ENCODE measurements at places on chromosomes 1 and 21.

- DNase-seq = no peak
Observed at GRCh38 chr1:44973645-44974044, 12.8 kb downstream of the EIF2B3 start.

GRCh38 chr1:156291226-156292061 lies 4.0 kb downstream of the GLMP start:
- DNase-seq = peak; percentile 92

- DNase-seq = no peak
Observed at GRCh38 chr1:65844296-65844695, 51.6 kb downstream of the PDE4B start.

DNA sequence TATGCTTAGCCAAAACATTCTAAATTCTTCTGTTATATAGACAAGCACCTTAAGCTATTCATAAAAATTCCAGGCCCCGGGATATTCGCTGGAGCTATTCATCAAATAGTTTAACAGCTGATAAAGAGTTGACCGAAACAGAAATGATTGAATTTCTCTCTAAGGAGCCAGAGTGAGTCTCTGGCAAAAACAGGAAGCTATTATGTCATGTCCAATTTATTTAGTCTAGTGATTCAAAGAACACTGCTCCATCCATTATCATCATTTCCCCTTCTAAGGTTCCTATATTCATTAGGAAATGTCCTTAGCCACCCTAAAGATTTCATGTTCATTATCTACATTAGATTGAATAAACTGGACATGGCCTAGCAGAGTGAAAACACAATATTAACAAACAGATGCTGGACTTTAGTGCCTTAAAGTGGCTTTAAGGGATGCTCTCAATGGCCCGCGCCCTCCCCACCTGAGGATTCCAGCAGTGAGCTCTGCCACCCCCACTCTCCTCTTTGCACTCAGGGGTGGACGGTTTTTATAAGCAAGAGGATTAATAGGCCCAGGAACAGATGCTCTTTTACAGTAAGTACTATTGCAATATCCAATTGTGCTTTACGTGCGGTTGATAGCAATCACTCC lies 122.1 kb upstream of the RGS1 start:
- no peak for DNase-seq

GRCh38 chr1:63728611-63729226 lies 45.1 kb upstream of the ROR1 start:
- DNase-seq = no peak

DNA sequence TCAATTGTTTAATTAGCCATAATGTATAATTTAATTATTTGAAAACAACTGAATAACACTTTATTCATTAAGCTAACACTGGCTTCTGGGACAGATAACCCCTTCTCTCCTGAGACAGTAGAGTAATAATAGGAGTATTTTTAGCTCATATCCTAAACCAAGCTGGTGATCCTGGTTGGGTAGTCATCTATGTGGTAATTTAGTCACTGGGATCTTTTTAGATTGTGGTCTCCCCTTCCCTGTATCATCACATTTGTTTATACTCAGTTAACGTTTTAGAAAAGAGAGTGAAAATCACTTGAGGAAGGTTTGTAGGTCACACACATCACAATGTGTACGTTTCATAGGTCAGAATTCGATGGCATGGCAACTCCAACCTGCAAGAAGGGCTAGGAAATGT lies 1356.6 kb upstream of the ADGRL2 start:
- no peak for DNase-seq

GRCh38 chr1:197199923-197200271 lies 53.4 kb upstream of the ASPM start:
- no peak for DNase-seq

GRCh38 chr1:27633298-27633610 lies 1.7 kb downstream of the FGR start:
- no peak for DNase-seq

DNA sequence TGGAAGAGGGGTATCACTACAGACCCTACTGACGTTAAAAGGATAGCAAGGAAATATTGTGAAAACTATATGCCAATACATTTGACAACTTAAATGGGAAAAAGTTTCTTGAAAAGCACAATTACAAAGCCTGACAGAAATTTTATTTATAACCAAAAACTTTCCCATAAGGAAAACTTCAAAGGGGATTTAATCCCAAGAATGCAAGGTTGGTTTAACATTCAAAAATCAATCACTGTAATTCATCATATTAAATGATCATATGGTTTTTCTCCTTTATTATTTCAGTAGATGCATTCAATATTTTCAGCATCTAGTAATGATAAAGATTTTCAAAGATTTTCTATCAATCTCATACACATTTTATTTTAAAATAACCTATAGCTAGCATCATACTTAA lies 13.3 kb downstream of the LRRC8C start:
- DNase-seq = no peak

DNA sequence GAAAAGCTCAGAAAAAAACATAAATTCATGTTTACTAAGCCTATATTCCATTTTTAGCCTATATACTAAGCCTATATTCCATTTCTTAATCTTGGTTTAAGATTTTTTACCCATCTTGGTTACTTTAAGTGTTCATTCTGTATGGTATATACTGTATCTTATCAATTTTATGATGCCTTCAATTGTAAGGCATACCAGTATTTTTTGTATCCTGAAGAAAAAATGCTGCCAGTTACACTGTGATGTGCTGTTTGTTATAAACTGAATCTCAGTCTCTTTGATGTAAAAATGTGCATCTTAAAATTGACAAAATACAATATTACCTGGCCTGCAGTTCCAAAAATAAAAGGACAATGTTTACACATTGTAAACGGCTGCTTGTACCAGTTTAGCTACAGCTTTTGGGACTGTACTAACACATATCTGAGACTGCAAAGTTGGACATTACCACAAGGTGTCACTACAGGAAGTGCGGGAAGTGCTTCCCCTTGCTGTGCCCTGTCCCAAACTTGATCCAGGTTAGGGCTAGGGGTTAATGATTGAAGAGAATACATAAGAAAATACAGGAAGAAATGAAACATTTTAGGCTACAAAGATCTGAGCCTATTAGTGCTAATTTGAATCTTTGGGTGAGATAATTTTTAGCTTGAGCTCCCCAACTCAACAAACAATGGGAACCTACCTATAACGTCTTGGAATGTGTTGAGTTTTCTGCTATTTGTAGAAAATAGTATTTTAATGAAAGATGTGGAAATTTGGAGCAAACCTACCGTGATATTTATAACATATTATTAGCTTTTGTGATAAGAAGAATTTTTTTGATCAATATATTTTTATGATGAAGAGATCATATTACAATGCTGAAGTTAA lies 108.9 kb downstream of the LBR start:
- no peak for DNase-seq

DNA sequence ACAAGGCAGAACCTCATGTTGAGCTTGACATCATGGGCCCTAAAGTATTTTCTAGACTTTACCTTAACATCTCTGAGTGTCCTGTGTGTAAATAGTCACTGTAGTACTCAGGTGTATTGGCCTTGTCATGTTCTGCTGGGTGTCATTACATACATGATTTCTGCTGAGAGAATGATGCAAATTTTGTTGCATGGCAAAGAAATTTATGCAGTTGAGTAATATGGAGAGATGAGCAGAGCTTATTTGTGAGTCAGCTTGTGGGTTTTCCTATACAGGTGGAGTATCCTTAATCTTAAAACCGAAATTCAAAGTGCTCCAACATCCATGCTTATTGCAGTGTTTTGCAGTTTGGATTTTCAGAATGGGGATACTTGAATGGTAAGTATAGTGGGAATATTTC lies 36.6 kb downstream of the RGL1 start:
- no peak for DNase-seq

DNA sequence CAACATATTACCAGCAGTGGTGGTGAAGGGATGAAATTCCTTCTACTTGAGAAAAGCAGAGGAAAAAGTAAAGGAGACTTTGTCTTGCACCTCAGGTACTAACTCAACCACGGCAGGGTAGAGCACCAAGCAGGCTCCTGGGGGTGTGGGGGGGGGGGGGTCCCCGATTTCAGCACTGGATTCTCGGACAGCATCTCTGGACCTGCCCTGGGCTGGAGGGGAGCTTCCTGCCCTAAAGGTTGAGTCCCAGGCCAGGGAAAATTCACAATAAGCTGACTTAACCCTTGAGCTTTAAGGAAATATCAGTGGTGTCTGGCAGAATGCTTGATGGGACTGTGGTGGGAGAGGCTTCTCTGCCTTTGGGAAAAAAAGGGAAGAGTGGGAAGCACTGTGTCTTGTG lies 233.2 kb upstream of the CXADR start:
- no peak for DNase-seq

DNA sequence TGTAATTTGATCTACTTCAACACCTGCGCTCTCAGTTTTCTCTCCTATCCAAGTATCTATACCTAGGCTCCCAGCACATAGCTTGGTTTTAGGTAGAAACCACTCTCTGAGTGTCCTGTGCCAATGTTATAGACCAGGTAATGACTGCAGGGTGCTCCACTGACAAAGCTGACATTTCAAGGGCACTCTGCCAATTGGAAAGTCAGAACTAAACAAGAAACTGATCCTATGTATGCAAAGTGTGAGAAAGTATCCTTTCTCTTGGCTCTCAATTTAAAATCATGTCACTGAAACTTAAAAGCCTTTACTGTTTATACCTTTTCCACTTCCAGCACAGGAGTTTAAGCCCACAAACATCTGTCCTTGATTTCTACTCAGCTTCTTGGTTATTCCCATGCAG lies 45.0 kb upstream of the AIM2 start:
- DNase-seq = no peak

DNA sequence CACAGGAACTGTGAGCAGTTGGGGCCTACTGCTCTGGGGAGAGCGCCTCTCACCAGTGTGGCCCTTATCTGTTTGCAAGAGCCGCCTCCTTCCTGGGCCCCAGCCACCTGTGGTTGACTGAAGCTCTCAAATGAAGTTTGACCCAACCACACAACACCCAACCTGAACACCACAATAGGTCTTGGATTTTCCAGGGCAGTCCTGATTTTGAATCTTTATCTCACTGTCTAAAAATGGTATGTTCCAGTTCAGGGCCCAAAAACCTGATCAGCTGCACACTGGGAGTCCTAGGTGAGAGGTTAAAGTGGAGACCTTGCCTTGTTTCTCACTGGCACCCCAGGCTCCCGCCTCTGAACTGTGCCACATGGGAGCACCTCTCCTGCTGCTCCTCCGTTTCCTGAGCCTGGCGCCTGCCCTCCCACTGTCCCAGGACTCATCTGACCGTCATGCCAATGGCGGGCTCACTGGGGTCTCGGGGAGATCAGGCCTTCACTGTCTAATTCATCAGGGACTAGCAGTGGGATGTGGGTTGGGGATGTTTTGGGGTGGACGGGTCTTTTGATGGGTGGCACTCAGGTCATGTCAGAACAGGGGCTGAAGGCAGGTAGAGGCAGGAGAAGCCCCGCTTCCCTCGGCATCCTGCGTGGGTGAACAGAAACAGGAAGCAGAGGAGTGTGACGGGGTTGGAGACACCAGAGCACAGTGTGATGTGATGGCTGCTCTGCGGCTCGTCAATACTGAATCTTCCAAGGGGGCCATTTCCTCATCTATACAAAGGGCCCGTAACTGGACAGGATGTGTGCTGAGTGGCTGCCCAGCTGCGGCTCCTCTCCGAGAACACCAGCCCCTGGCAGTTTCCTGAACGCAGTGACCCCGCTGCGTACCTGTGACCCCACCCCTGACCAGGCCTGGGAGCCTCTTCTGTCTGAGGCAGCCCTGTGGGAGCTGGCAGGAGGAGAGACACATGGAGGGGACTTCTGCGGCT lies 59.6 kb upstream of the ITPKB start:
- DNase-seq = no peak

DNA sequence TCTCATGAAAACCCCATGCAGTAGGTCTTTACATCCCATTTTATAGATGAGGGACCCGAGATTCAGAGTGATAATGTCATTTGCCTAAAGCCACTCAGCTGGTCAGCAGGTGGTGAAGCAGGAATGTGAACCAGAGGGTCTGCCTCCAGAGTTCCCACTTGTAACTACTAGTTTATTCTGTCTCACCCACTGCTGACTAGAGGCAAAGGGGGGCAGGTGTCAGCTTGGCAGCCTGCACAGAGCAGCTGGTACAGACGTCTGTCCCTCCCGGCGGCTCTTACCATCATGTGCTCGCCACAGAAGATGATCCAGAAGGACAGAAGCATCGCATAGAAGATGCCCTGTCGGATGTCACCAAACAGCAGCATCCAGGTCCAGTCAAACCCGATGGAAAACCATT lies 82.4 kb downstream of the WLS start:
- no peak for DNase-seq

- DNase-seq = no peak
Observed at GRCh38 chr1:25073640-25074270, 143.7 kb upstream of the RUNX3 start.

GRCh38 chr1:98101364-98101763 lies 180.5 kb upstream of the DPYD start:
- DNase-seq = no peak

DNA sequence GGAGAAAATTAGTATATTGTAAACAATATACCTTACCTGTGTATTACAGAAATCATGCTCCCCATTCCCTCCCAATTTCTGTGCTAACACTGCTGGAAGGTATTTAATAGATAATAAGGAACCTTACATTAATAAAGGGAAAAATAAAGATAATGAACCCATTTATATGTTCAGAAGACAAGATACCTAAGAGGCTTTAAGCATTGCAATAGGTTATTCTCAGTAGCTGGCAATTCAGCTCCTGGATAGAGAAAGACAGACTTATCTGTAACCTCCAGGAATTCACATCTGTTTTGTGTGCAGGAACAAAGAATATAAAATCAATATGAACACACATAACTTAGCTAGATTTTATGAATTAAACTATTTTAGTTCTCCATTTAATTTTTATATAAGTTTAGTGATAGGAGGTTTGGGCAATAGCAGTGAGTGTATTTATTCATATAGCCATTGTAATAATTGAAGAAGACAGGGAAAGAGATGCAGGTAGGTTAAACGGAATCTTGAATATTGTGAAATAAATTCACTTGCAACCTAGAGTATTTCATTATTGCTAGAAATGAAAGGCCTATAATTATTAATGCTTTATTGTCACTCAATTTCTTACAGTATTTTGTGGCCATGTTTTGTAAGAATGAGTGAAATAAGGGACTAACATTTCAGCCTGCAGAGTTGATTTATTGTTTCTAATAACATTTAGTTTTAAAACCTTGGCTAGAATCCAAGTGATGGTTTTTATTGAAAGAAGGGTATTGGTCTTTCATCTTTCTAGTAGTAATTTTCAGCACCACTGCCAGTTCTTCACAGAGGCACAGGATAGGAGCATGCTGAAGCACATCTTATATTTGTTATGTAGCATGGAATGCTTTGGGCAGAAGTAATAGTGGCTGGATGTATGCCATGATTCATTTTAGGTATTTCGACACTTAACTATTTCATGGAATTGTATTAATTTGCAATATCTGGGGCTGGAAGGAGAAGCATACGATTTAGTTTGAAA lies 1.5 kb downstream of the XPR1 start:
- DNase-seq = no peak

- no peak for DNase-seq
Observed at GRCh38 chr1:187460093-187460492, 631.3 kb downstream of the PLA2G4A start.

DNA sequence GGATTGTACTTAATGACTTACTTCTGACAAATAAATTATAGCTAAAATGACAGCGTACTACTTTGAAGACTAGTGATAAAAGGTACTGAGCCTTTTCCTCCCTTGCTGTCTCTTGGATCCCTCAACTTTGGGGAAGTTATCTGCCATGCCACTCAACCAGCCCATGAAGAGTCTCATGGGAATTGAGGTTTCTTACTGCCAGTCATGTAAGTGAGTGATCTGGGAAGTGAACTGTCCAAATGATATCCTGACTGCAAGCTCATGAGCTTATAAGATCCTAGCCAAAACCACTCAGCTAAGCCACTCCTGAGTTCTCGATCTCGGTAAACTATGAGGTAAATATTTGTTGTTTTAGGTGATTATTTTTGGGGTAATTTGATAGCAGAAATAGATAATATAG lies 247.8 kb downstream of the NCAM2 start:
- no peak for DNase-seq

GRCh38 chr1:42682739-42683531 lies 717 bp downstream of the YBX1 start:
- peak; percentile 75 for DNase-seq
